ENCODE measurements at places on chromosomes 2 and 18. TPM values are rescaled to one million over a fixed set of nuclear protein-coding genes. Genes with fewer than 3 reads are reported as not detected.

DTNA gene
- total RNA-seq, result 17.5 TPM

FBLN7 gene
- total RNA-seq, result 0.29 TPM

ACADL gene
- 0.66 TPM for total RNA-seq

MDH1B gene
- 0.99 TPM for total RNA-seq

SERPINB11 gene
- not detected for total RNA-seq

RSAD2 gene
- 0.50 TPM for total RNA-seq
